ENCODE measurements at places on chromosomes 12 and 14.
A peak's percentile ranks its signal among the peaks of the same experiment; 100 is the strongest.

- DNase-seq, result no peak
Measured at GRCh38 chr12:11014234-11014633, 8.2 kb downstream of the TAS2R19 start.

GRCh38 chr14:63523735-63524426 is 19.3 kb downstream of the PPP2R5E start:
- no peak for DNase-seq

GRCh38 chr12:54429014-54429471 is 10.0 kb upstream of the ITGA5 start:
- no peak for DNase-seq

- DNase-seq, result peak; percentile 55
Measured at GRCh38 chr12:79934281-79935020, 446 bp downstream of the PPP1R12A start.

- DNase-seq, result no peak
Measured at GRCh38 chr14:42628602-42629001, 1021.9 kb downstream of the LRFN5 start.

DNA sequence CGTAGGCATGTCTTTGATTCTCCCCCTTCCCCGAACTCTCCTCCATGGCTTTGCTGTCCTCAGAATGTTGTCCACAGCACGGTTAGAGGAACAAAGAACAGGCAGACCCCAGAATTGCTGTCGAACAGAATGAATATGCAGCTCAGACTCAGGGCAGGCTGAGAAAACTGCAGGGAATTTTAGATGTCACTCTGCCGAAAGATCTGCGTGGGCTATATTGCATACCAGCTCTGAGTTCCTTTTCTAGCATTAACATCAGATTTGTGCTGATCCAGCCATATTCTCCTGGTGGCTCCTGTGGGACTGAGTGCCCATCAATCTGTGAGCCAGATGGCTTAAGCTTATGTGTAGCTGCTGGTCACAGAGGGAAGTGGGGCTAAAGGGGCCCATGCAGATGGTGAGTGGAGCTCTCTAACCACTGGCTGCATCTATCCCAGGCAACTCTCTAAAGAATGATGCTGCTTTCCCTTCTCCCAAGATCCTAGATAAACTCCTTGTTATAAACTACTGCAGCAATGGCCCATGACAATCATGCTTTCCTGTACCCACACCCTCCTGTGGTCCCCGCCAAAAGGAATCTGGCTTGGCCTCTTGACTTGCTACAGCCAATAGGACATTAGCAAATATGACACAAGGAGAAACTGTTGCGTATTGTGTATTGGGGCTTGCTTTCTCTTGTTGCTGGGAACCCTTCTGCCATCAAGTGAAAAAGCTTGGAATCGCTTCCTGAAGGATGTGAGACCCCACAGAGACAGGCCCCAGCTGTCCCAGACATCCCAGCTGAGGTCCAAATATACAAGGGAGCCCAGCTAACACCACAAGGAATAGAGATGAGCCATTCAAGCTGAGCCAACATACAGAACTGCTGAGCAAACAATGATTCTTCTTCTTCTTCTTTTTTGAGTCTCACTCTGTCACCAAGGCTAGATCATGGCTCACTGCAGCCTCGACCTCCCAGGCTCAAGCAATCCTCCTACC is 101.3 kb downstream of the FOXN3 start:
- DNase-seq, result no peak

DNA sequence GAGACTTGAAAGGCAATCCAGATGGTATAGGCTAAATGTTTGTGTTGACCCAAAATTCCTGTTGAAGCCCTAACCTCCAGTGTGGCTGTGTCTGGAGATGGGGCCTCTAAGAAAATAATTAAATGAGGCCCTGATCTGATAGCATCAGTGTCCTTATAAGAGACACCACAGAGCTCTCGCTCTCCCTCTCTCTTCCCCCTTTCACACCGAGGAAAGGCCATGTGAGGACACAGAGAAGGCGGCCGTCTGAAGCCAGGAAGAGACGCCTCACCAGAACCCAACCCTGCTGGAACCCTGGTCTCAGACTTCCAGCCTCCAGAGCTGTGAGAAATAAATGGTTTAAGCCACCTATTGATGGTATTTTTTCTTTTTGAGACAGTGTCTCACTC is 87.5 kb downstream of the SCARB1 start:
- DNase-seq, result no peak

GRCh38 chr12:11958221-11959091 is 112.3 kb upstream of the BCL2L14 start:
- DNase-seq, result peak; percentile 91

DNA sequence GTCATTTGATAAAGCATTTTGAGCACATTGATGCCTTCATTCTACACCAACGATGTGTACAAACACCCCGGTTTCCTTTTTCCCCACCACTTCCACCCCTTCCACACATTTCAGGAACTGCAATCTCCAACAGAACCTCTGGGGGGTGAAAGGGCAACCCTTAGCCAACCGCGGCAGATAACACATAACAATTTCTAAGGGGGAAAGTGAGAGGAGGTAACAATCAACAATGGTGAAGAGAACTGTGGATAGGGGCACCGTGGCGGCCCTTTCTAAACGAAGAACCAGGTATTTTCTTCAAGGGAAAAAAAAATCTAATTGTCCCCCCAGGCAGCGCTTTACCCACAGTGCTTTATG is 1.1 kb downstream of the KITLG start:
- peak; percentile 54 for DNase-seq

GRCh38 chr12:22544038-22544979 is at the start of gene C2CD5:
TSS of gene C2CD5 (minus strand) at chr12:22544542. CDS start at chr12:22544150, 392 bp downstream.
- DNase-seq, result peak; percentile 97

- DNase-seq, result no peak
Measured at GRCh38 chr12:129719416-129719815, 184.4 kb downstream of the TMEM132D start.

DNA sequence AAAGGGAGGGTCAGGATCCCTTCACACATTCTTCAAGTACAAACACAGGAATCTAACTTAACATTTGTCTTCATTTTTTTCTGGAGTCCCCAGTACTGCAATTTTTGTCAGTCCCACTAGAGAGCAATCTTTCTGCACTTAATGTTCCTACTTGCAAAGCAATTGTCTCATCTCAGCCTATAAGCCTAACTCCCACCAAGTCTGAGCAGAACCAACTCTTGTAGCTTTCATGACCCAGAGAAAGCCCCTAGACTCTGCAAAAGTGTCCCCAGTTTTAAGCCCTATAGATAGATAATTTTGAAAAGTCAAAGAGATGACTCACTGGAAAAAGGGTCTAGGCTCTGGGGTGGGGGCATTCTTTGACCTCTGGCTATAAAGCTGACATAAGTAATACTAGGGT is 1.8 kb upstream of the ZBTB39 start:
- DNase-seq, result peak; percentile 73

GRCh38 chr12:50220363-50220995 is 53.3 kb upstream of the CERS5 start:
- peak; percentile 67 for DNase-seq

GRCh38 chr12:124026755-124027745 is 54.0 kb downstream of the ZNF664 start:
- DNase-seq, result peak; percentile 64

DNA sequence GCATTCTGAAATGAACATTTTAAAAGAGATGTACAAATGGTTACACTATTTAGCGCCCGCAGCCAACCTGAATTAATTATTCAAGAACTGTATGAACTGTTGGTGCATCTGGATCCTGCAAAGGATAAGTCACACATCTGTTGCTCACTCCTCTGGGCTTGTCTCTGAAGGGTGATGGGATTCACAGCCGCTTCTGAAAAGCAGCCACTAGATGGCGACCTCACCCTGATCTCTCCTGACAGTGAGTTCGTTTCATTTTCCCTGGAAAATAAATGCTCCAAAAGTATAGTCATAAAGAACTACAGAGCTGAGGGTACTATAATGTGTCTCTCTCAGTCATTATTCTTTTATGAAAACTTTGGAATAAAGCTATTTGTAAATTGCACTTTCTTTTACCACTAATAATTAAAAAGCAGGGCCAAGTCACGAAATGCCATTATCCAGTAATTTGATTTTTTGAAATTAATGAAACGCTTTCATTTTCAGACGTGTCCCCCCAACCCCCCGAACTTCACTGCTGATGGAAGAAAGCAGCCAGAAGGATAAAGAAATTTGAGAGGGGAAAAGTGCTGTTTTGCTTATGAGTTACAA is 789.6 kb downstream of the NRXN3 start:
- peak; percentile 71 for DNase-seq

DNA sequence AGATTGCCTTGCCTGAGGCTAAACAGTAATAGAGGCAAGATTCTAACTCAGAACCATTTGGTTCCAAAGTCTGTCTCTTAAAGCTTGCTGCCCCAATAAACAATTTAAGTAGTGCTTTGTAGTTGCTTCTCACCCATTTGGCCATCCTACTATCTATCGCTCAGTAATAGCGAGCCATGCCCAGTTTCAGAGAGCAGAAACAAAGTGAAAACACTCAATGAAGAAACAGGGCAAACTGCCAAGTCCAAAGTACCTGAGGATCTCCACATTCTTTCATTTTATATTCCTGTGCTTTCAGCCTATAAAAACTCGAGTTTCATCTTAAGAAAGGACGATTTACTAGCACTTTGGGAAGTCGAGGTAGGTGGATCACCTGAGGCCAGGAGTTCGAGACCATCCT is 103.3 kb upstream of the BBS10 start:
- DNase-seq, result no peak

DNA sequence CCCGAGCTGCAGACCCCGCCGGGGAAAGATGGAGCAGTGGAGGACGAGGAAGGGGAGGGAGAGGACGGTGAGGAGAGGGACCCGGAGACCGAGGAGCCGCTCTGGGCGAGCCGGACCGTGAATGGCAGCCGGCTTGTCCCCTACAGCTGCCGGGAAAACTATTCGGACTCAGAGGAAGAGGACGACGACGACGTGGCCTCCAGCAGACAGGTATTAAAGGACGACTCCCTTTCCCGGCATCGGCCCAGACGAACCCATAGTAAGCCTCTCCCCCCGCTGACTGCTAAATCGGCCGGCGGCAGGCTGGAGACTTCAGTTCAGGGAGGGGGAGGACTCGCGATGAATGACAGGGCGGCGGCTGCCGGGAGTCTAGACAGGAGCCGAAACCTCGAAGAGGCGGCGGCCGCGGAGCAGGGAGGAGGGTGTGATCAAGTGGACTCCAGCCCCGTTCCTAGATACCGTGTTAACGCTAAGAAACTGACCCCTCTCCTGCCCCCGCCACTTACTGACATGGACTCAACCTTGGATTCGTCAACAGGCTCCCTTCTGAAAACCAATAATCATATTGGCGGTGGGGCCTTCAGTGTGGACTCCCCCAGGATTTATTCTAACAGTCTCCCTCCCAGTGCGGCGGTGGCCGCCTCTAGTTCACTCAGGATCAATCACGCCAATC is 962 bp downstream of the LEMD3 start:
- DNase-seq, result peak; percentile 50

DNA sequence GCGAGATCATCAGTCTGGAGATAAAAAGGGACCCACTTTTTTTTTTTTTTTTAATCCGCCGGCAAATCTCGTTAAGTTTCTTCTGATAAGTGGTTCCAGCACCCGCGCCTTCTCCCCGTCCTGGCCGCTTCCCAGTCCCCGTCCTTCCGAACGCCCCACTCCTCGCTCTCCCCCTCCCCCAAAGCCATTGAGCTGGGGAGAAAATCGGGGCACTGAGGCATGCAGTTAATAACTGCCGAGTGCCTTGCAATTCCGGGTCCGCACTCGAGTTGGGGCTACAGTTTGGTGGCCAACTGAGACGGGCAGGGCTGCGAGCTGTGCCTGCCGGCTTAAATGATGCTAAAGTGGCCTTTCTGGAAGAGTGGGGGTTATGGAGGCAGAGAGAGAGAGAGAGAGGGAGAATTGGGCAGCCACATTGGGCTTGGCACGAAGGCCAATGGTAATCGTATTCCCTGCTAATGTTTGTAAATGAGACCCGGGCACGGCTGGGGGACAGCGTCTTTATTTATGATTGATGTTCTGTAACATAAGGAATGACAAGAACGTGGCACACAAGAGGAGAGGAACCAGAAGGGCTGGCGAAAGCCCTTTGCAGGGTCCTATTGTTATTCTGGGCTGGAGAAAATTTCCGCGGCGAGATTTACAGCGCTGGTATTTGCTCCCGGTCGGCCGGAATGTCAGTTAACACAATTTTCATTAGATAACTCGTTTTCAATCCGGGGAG is 115.4 kb upstream of the MYL2 start:
- no peak for DNase-seq

DNA sequence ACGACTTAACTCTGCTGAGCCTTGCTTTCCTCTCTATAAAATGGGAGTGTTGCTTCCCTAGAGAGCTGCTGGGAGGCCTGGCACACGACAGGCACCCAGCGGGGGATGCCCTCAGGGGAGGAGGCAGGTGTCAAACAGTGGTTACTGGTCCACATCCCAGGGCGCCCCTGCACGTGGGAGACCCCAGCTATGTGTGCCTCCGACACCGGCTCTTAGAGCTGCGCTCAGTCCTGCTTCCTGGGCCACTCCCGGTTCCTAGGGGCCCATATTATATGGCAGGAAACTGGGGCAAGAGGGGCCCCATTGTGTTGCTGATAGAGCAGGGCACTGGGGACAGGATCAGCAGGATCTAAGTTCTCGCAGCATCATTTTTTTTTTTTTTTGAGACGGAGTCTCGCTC is 47.3 kb downstream of the CHGA start:
- DNase-seq, result no peak

DNA sequence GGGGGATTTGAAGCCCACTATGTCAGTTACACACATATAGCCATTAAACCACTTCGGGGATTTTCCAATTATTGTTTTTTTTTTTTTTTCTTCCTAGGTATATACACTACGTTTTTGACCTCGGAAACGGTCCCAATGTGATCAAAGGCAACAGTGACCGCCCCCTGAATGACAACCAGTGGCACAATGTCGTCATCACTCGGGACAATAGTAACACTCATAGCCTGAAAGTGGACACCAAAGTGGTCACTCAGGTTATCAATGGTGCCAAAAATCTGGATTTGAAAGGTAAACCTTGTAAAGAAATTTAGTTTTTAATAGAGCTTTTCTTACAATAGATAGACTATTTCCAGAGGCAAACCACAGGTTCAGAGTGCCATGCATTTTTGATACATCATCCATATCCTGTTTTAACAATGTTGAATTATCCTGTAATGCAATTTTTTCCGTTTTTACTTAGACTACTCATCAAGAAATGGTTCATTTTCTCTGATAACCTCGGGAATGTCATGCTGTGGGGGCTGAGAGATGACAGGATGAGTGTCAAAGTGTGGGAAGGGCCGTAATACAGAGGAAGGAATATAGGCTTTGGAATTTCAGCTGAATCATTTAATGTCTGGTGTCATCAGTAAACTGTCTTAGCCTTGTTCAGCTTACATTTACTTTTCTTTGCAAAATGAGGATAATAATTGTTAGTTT is 797.1 kb downstream of the NRXN3 start:
- DNase-seq, result no peak

GRCh38 chr14:104680806-104681688 is 8.4 kb upstream of the INF2 start:
- DNase-seq, result peak; percentile 83

- DNase-seq, result no peak
Measured at GRCh38 chr12:50519353-50519752, 14.6 kb downstream of the DIP2B start.

DNA sequence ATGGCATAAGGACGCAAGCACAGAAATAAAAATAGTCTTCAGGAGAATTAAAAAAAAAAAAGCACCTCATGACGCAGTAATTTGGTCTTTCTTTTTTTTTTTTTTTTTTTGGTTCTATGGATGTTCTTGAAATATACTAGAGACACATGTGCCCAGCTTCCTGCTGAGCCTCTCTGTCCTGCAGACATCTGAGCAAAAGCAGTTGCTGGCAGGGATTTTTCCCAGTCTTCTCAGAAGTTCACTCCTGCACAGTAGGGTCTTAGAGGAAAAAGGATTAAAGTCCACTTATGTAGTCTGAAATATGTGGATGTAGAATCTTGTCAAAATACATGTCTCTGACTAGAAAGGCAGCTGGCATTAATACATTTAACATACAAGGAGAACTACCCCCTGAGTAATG is 1888.1 kb upstream of the SEL1L start:
- no peak for DNase-seq
